Activated CD8-positive, alpha-beta T cell treated with anti-CD3 and anti-CD28 coated beads, Interleukin-2, amount 10 ng/mL, durations not matched to agents 7 days and 5 days (primary cell): ENCODE measurements at places on chromosomes 2 and 18.
A peak's percentile ranks its signal among the peaks of the same experiment; 100 is the strongest.

DNA sequence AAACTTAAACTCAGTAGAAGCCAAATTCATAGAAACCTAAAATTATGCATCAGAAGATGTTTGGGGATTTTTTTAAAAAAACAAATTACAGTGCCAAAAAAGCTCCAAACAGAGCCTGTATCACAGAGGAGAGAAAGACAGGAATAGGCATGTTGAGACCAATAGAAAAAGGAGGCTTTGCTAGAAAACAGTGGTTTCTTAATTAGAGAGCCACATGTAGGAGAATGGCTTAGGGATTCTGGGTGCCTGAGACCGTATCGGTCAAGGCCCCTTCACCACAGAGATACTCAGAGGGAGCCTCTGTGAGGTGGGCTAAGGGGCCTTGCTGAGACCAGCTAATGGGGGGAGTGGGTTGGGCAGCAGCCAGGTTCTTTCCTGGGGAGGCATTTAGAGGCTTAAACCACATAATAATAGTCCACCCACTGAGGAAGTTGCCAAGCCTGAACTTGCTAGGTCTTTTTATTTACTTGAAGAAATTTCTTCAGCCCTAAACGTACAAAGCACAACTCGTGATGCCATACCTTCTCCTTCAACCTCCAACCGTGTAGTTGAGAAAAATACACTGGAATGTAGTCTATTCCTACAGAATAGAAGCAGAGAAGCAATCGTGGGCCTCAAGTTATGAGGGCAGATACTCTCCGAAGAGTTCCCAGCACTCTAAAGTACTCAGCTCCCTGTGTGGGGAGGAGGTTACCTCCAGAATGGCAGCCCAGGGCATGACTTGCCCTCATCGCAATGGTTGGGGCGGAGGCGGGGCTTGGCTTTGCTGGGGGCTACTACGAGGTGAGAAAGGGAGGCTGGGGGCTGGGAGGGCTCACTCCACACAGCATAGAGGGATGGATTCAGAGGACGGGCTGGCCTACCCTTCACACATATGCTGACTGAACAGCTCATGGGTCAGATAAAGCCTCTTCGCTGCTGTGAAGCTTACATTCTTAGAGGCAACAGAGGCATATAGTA lies 237.9 kb downstream of the TPGS2 start:
- no peak for DNase-seq

DNA sequence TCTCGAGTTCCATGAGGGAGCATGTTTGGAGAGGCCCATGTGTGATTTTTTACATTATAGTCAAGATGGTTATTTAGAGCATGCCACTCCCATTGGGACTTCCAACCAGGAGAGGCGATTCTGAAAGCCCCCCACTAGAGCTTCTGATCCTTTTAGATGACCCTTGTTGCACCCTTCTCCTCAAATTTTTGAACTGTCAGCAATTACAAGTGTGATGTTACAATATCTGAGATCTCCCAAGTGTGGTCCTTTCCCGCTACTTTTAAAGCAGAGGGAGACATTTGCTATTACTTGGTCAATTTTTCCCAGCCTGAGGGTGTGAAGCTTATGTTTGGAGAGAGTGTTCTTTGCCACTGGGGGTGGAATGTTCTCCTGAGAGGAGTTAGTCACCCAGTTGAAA lies 16.7 kb upstream of the PTH2R start:
- DNase-seq, result no peak

- no peak for DNase-seq
Observed at GRCh38 chr2:151475071-151475470, 65.4 kb downstream of the RIF1 start.

- DNase-seq, result no peak
Observed at GRCh38 chr2:219637842-219638185, 10.4 kb downstream of the SLC4A3 start.

GRCh38 chr18:41371156-41372045 lies 583.6 kb upstream of the PIK3C3 start:
- DNase-seq, result no peak

- no peak for DNase-seq
Observed at GRCh38 chr2:72619626-72620025, 206.2 kb downstream of the EXOC6B start.

GRCh38 chr2:73268830-73269685 lies 15.2 kb downstream of the FBXO41 start:
- peak; percentile 87 for DNase-seq

DNA sequence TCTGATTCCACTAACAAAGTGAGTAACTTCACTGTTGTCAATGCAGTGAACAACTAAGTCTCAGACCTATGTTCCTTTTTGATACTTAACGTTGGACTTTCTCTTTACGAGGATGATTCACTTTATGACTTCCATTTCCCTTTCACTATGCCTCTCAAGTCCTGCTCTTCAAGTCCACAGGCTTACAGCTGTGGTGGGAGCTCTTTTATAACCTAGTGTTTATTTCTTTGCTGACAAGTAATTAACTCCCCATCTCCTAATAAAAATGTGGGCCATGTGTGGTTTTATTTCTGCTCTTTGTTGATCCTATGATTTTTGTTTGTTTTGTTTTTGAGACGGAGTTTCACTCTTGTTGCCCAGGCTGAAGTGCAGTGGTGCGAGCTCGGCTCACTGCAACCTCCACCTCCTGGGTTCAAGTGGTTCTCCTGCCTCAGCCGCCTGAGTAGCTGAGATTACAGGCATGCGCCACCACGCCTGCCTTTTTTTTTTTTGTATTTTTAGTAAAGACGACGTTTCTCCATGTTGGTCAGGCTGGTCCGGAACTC lies 142.1 kb downstream of the USP34 start:
- DNase-seq, result no peak

DNA sequence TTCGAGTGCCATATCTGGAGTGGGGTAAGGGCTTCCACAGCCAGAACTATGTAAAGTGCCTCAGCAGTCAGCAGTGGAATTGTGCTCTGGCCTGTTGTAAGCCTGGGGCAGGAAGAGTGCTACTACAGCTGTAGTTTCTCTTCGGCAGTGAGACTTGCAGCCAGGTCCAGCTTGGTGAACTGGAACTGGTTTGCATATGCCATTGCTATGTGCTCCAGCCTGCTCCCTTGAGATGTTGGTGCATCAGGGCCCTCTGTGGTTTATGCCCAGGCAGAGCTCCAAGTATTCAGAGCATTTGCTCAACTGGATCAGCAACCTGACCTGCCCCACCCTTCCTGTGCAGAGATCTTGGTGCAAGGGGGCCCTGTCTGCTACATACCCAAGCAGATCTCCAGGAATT lies 47.8 kb downstream of the ZNF804A start:
- no peak for DNase-seq

- DNase-seq, result no peak
Observed at GRCh38 chr18:22667616-22668422, 250.1 kb upstream of the CTAGE1 start.

DNA sequence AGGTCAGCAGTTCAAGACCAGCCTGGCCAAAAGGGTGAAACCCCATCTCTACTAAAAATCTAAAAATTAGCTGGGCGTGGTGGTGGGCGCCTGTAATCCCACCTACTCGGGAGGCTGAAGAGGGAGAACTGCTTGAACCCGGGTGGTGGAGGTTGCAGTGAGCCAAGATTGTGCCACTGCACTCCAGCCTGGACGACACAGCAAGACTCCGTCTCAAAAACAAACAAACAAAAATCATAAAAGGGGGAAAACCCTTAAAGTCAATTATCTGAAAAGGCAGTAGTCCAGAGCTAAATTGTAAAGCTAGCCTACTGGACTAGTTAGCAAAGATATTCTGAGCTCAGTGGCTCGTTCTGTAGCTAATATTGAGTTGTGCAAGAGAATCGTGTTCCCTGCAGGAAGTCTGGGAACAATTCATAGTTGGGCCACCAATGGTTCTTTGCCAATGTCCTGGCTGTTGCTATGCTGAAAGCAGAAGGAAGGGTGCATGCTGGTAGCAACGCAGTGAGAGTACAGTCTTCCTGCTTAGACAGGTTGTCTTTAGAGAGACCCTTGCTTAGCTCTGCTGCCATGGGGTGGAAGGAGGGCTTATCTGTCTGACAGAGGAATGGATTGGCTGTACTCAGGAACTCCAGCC lies 4.3 kb downstream of the TGOLN2 start:
- no peak for DNase-seq

DNA sequence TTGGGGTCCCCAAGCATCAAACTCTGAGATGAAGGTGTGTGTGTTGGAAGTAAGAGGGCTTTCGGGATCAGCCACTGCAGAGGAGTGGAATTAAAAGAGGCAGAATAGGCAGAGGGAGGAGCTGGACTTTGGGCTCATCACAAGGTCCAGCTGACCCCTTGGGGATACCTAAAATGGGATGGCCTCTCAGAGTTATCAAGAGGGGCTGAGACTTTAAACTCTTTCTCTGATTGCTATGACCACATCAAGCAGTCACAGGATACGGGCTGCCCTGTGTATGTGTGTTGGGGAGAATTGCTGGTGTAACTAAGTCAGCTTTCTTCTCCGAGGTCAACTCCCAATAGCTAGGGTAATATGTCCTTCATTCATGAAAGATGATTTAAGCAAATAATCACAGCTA lies 127.7 kb upstream of the SLC14A2 start:
- no peak for DNase-seq

DNA sequence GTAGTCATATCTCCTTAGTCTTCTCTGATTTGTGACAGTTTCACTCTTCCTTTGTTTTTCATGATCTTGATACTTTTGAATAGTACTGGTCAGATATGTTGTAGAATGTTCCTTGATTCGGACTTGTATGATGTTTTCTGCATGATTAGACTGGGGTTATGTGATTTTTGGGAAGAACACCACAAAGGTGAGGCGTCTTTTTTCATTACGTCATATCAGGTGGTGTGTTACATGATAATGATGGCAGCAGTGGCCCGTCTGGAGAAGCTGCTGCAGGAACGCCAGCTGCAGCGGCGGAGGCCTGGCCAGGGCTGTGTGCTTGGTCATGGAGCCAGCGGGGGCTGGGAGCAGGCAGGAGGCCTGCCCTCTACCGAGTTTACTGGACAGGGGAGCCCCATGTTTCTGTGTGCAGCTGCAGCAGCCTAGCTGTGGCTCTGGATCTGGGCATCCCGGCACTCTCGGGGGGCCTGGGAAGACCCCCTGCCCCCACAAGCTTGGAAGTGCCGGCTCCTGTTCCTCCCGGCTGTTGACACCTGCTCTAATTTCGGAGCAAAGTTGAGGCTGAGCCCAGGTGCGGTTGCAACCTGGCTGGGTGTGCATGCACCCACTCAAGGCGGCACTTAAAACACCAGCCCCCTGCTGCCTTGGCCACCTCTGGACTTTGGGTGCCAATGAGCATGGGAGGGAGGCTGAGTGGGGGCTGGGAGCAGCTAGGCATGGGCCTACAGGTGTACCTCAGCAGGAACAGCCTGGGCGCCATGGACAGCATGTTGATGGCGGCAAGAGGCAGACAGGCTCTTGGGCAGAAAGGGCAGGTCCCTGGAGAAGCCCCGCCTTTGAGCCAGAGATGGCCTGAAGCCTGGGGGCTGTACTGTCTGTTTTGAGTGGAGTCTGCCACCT lies 26.1 kb downstream of the SLC4A10 start:
- no peak for DNase-seq

GRCh38 chr2:95305380-95306061 lies 8.4 kb downstream of the KCNIP3 start:
- no peak for DNase-seq

DNA sequence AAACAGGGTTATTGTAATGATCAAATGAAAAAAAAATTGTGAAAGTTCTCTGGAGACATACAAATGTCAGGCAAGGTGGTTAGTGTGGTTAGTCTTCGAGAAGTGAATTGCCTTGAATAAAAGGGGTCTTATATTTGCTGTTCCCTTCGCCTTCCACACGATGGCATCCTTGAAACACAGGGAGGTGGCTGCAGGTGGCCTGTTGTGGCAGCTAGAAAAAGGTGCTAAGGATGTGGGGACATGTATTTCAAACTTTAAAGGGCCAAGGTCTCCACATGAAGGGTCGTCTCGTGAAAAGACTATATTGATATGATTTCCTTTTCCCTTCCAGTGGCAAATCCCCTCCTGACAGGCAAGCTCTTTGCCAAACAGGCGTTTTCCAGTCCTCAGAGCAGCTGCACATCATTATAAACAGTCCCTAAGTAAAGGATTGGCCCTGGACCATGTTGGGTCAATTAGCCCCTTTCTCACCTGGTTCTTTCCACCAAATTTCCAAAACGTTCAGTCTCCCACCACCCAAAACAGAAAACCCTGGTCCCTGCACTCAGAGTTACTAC lies 68.5 kb downstream of the COPS8 start:
- DNase-seq, result peak; percentile 74

DNA sequence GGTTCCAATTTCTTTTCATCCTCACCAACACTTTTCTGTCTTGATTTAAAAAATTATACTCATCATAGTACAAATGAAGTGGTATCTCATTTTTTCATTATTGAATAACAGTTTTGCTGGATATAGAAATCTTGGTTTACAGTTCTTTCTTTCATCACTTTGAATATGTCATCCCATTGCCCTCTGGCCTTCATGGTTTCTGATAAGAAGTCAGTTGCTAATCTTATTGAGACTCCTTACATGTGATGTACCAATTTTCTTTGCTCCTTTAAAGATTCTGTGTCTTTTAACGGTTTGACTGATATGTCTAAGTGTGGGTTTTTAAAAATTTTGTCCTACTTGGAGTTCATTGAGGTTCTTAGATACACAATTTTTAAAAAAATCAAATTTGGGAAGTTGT lies 35.0 kb downstream of the SLC3A1 start:
- no peak for DNase-seq

- no peak for DNase-seq
Observed at GRCh38 chr2:1156059-1156458, 205.4 kb downstream of the SNTG2 start.

DNA sequence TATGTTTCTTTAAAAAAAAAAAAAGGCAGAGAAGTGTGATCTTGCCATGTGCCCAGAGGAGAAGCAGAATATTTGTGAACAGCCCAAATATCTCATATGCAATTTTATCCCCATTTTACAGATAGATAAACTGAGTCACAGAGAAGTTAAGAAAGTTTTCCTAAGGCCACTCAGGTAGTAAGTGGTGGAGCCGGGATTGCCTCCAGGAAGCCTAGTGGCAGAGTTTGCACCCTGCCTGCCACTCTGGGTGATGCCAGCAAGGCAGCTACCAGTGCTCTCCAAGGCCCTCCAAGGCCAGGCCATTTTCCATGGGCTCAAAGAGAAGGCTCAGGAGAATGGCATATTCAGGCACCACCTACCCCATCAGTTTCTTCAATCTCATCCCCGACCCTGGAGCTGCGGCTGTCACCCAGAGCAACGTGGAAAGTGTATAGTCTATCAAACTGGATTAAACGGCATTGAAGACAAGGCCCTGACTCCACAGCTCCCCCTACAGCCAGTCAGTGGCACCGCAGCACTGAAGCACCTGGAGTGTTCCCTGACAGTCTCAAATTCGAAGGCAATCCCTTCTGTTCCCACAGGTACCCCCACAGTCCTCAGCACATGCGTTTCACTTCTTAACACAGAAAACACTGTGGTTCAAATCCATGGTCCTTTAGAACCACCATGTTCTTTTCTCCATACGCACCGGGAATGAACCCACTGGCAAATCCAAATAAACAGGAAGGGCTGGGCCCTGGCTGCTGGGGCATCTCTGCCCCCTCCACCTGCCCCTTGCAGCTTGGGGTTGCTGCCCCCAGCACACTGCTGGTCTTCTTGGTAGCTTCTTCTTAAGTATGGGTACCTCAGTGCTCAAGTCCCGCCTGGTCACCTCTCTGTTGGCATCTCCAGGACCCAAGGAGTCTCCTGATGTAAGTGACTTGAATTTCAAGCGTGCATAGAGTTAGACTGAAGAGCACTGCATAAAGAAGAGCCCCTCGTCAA lies 175.3 kb downstream of the INHBB start:
- peak; percentile 58 for DNase-seq
